ENCODE measurements at places on chromosomes 6 and 20.
A peak's percentile ranks its signal among the peaks of the same experiment; 100 is the strongest.

GRCh38 chr6:133699741-133700385 lies 189.1 kb upstream of the TCF21 start:
- no peak for DNase-seq

- DNase-seq: no peak
These were observed 6.0 kb upstream of the FASTKD5 start for GRCh38 chr20:3165473-3166337.

DNA sequence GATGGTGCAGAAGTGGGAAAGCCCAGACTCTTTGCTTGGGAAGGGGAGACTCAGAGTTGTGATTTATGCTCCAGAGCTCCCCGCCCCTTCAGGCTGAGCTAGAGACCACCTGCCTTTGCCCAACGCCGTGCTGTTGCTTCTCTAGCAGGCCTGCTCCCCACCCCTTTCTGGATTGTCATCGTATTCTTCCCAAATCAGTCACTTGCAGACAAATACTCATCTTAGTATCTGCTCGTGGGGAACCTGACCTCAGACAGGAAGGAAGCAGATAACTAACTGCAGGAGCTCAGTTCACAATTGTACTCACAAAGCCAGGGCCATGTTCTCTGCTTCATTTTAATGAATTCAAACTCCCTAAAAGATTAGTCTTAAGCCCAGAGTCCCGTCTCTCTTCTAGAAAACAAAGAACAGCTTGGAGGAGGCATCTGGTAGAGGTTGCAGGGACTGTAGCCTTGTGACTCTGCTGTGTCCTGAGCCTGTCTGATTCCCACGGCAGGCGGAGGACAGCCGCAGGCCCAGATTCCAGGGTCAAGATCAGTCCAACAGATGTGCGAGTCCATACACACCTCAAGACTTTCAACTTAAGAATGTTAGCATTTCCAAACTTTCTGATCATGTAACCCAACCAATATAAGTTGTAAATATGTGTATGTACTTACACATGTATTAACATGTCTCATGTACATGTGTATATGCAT lies 57.2 kb upstream of the GGTLC1 start:
- DNase-seq: no peak

DNA sequence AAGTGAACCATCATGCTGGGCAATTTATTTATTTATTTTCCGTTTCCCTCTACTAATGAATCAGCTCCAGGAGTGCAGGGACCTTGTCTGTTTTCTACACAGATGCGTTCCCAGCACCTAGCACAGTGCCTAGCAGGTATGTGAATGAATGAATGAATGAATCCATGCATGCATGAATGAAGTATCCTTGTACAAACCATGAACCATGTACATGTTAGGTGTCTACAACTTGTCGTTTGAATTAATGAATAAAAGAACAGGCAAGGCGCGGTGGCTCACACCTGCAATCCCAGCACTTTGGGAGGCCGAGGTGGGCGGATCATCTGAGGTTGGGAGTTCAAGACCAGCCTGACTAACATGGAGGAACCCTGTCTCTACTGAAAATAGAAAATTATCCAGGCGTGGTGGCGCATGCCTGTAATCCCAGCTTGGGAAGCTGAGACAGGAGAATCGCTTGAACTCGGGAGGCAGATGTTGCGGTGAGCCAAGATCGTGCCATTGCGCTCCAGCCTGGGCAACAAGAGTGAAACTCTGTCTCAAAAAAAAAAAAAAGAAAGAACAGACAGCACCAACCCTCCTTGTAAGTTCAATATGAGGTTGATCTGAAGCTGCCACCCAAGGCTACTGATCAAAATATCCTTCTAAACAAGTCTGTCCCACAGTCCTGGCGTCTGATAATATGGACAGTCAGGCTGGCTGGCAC lies 27.3 kb upstream of the SLC9A8 start:
- DNase-seq: no peak

- no peak for DNase-seq
These were observed 244.3 kb downstream of the PTPRT start for GRCh38 chr20:42945234-42945994.

DNA sequence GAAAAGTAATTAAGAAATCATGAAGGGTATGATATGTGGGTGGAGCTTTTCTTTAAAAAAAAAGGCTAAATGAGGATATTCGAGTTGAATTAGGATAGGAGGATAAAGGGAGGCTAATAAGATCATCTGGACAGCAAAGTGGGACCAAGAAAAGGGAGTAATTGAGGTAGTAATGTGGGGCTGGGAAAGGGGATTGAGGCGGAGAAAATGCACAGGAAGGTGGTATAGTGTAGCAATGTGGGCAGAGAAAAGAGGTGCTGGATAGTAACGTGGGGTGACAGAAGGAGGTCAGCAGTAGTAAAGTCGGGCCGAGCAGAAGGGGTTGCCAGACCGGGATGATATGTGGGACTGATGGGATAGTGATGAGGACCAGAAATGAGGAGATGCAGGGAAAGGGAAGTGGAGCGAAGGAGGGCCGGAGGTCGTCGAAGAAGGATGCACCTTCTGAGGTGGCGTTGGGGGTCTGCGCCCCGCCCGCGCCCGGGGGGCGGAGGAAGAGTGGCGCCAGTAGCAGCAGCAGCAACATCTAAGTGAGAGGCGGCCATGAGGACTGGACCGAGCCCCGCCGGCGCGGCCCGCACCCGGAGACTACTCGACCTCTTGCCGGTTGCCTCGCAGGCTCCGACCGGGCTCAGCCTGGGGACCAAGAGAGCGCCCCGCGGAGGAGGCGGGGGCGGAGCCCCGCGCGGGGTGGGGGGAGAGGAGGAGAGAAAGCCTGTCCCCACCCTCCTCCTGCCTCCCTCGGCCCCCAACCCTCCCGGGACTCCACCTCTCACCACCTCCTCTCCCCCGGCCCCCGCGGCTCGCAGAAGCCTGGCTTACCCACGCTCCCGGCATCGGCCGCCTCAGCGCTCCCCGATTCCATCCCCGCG lies 887 bp downstream of the GABBR1 start:
- peak; percentile 48 for DNase-seq

GRCh38 chr6:107736713-107737396 lies 87.3 kb downstream of the SCML4 start:
- no peak for DNase-seq

- DNase-seq: no peak
These were observed 3.1 kb downstream of the SHPRH start for GRCh38 chr6:145960918-145961589.

- DNase-seq: no peak
These were observed 148.9 kb downstream of the NFATC2 start for GRCh38 chr20:51393571-51393970.

DNA sequence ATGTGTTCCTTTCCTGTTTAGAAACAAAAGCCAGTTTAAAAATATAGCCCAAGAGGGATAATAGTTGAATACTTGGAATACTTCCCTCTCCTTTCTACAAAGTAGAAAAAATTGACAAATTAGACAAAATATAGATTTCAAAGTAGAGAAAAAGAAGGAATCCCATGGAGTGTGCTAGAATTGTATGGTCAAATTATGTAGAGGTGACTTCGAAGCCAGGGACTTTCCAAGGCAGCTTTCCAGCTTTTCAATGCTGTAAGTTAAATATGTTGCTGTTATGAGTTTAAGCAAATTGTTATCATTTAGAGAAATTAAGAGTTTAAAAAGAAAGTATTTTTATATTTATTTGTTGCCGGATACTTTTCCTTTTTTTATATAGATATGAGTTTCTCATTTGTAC lies 415.5 kb upstream of the OPRM1 start:
- DNase-seq: no peak

- DNase-seq: no peak
These were observed 86.3 kb upstream of the ESR1 start for GRCh38 chr6:151721146-151721545.

DNA sequence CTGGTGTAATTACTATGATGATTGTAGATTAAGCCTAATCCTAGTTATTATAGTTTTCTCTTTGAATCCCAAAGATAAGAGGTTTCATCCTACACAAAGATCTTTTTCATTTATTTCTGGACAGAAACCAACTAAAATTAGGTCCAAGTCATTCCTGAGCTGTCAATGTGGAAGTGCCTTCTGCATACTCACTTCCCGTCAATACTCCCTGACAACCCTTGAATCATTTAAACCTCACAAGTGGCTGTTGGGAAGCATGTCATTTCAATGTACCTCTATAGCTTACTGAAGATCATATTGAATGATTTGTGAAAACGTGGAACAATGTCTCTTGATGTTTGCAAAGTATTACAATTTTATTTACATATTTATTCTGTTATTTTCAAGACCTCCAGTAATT lies 274.1 kb downstream of the HACE1 start:
- no peak for DNase-seq
